DMS 273 treated with DMSO at 0.1 percent for 48 hours (cell line): ENCODE measurements at places on chromosomes 12 and 14.

- no peak for DNase-seq
Observed at GRCh38 chr12:52528641-52529143, 8.5 kb upstream of the KRT5 start.

GRCh38 chr14:94170136-94170535 lies 4.0 kb upstream of the PPP4R4 start:
- DNase-seq, result no peak

GRCh38 chr12:92010368-92010767 lies 135.3 kb downstream of the BTG1 start:
- DNase-seq, result no peak

DNA sequence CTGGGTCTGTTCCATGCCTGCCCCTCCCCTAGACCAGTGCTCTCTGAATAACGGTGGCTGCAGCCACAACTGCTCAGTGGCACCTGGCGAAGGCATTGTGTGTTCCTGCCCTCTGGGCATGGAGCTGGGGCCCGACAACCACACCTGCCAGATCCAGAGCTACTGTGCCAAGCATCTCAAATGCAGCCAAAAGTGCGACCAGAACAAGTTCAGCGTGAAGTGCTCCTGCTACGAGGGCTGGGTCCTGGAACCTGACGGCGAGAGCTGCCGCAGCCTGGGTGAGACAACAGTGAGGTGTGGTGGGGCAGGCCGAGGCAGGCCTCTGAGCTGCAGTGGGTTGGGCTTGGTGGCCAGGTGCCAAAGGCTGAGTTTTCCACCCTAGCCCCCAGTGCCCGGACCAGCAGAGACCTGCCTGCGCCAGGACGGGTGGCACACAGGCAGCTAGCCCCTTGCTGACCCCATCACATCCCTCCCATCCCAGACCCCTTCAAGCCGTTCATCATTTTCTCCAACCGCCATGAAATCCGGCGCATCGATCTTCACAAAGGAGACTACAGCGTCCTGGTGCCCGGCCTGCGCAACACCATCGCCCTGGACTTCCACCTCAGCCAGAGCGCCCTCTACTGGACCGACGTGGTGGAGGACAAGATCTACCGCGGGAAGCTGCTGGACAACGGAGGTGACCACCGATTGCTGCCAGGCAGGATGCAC lies 28.2 kb upstream of the LRP1-AS start:
- DNase-seq, result no peak

DNA sequence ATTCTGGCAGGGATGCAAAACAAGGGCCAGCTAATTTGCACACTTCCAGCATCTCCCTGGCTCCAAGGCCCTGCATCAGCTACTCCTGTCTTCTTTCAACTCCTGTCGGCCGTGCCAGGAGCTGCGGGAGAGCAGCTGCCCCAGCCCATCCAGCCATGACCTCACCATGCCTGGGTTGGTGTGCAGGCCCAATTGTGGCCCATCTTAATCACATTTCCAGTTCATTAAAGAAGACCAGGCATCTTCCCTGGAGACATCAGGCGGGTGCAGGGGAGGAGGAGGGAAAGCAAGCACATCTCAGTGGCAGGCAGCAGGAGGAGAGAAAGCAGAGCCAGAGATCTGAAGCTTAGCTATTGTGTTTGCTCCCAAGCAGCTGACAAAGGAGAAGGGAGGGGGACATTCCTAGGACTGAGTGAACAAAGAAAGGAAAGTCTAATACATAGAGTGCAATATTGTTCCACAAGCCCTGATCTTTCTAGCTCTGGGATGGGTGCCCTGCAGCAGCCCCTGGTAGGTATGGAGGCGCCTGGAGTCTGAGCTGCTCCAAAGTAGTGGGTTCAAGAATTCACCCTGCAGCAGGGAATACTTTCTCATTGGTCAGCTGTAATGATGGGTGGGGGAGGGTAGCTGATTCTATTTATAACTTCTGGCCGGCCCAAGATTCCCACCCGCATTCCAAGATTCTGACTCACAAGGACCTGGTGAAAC lies 40.1 kb downstream of the VWF start:
- no peak for DNase-seq

- no peak for DNase-seq
Observed at GRCh38 chr14:104094709-104095425, 9.4 kb downstream of the ASPG start.

- DNase-seq, result no peak
Observed at GRCh38 chr14:32706721-32707519, 231.8 kb upstream of the NPAS3 start.
